GDM1 (cell line): ENCODE measurements at places on chromosomes 13 and 19.

GRCh38 chr13:103625194-103625593 lies 559.0 kb upstream of the SLC10A2 start:
- DNase-seq = no peak

DNA sequence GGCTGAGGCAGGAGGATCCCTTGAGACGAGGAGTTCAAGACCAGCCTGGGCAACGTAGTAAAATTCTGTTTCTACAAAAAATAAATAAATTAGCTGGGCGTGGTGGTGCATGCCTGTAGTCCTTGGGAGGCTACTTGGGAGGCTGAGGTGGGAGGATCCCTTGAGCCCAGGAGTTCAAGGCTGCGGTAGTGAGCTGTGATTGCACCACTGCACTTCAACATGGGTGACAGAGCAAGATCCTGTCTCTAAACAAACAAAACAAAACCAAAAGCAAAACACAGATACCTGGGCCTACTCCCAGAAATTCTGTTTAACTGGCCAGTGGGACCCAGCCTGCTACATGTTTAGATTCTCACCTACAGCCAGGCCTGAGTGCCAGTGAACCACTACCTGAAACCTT lies 74.6 kb upstream of the MEDAG start:
- no peak for DNase-seq

DNA sequence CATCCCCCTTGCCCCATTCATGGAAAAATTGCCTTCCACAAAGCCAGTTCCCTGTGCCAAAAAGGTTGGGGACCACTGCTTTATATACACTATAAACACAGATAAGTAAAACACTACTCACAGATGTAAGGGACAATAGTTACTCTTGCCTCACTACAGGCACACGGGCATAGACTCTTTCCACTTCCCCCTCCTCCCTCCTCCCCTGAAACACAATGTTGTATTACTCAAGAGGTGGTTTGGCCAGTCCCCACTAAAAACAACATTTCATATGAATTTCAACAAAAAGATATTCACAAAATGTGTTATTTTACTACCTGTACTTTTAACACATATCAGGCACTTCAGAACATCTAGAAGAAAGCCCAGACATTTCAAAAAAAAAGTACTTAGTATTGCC lies 45.1 kb downstream of the EPSTI1 start:
- no peak for DNase-seq

GRCh38 chr19:50547385-50548190 lies 20.6 kb downstream of the LRRC4B start:
- no peak for DNase-seq

GRCh38 chr19:46446021-46446420 lies 17.3 kb upstream of the PNMA8C start:
- DNase-seq = no peak

DNA sequence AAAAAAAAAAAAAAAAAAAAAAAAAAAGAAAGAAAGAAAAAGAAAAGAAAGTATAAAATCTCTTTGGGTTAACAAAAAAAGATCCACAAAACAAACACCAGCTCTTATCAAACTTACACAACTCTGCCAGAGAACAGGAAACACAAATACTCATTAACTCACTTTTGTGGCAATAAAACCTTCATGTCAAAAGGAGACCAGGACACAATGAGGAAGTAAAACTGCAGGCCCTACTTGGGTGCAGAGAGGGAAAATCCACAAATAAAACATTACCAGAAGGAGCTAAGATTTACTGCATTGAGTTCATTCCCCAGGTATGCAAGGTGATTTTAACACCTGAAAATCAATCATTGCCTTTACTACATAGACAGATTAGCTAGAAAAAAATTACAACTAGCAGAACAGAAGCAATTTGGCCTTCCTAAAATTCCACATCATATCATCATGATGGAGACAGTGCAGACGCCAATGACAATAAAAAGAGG lies 9.6 kb upstream of the CEACAM5 start:
- DNase-seq = no peak

GRCh38 chr13:29465741-29466293 lies 129.7 kb downstream of the SLC7A1 start:
- DNase-seq = no peak

- DNase-seq = no peak
Measured at GRCh38 chr13:41206467-41206866, 12.1 kb upstream of the KBTBD7 start.

DNA sequence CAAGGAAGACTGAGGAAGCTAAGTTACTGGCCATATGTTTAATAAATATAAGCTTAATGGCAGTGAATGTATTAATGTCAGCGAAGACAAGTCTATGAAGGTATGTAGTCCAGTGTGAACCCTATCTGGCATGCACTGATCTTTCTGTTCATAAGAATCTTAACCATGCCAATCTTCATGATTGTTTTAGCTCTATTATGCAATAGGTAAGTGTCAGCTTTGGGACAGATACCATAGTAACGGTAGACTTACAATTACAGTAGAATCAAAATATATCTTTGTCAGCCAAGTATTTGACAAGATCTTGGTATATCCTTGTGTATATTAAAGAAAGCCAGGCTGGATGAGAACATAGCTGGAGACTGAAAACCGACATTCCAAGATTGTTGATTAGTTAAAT lies 428.5 kb downstream of the SPRY2 start:
- no peak for DNase-seq

GRCh38 chr19:5903056-5903623 lies 450 bp downstream of the NDUFA11 start:
- DNase-seq = no peak

DNA sequence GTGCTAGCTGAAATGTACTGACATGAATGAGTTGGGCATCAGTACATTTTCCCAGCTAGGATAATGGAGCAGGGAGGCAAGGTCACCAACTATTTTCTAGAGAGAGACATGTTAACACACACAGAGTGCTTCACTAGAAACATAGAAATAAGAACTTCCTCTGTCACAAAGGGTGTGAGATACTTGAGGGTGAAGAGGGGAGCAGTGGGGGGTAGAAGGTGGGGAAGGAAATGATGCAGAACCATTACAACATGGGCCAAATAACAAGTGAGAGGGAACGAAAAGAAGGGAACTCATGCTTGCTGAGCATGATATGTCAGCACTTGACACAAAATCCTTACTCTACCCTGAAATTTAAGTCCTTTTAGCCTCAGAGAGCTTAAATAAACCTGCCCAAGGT lies 87.8 kb upstream of the RFC3 start:
- DNase-seq = no peak

- DNase-seq = peak; percentile 84
Measured at GRCh38 chr19:51547397-51548212, 16.1 kb upstream of the SIGLEC6 start.

GRCh38 chr13:18948664-18949488 lies 232.7 kb downstream of the TUBA3C start:
- DNase-seq = no peak

- no peak for DNase-seq
Measured at GRCh38 chr19:32566246-32566830, 14.7 kb upstream of the PDCD5 start.

DNA sequence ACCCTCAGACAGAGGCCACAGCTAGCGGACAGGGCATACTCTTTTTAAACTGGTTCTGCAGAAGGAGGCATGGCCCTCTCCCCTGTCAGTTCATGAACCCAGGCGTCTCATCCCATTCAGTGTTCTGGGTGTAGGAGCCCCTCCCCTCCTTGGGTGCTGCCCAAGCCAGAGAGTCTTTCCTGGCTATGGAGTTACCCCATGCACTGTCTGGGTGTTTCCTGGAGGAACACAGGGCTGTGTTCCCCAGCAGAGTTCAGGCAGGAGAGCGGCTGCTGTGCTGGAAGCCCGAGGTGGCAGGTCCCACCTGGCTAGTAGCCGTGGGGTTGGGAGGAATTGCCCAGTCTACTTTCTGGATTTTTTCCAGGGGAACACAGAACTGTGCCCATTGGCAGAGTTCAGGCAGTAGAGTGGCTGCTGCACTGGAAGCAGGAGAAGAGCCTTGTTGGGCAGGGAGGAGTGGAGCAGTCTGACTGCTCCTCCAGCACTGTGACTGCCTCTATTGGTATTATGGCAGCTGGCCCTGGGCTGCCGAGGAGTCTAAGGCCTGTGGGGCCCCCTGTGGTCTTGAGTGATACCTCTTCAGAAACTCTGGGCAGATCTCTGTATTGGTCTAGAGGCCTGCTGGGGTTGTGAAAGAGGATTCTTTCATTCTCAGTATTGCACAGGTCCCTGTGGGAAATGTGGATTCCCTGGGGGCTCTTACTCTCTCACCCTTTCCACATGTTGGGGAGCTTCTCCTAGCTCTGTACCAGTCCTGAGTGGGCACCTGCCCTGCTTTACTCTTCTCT lies 168.3 kb downstream of the PCDH20 start:
- no peak for DNase-seq

DNA sequence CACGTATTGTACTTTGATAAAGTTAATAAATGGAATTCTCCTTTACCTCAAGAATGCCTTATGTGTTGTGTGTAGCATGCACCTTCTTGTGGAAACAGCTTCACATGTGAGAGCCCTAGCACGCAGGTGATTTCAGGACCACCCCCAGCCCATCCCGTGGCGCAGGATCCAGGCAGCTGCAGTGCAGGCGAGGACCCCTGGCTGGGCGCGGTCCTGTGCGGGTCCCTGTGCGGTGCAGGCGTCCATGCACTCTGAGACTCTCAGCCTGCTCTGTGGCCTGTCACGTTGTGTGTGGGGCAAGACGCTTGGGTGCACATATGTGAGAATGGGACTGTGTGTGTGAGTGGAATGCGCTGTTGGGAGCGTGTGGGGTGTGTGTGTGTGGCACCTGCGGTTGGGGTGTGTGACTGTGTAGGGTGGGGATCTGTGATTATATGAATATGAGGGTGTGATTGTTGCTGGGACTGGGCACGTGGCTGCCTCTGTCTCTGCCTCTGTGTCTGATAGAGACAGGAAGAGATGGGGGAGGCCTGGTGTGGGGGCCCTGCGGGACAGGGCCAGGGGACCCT lies 30.8 kb downstream of the WTIP start:
- DNase-seq = no peak

GRCh38 chr13:109243311-109243951 lies 543.0 kb downstream of the IRS2 start:
- no peak for DNase-seq

DNA sequence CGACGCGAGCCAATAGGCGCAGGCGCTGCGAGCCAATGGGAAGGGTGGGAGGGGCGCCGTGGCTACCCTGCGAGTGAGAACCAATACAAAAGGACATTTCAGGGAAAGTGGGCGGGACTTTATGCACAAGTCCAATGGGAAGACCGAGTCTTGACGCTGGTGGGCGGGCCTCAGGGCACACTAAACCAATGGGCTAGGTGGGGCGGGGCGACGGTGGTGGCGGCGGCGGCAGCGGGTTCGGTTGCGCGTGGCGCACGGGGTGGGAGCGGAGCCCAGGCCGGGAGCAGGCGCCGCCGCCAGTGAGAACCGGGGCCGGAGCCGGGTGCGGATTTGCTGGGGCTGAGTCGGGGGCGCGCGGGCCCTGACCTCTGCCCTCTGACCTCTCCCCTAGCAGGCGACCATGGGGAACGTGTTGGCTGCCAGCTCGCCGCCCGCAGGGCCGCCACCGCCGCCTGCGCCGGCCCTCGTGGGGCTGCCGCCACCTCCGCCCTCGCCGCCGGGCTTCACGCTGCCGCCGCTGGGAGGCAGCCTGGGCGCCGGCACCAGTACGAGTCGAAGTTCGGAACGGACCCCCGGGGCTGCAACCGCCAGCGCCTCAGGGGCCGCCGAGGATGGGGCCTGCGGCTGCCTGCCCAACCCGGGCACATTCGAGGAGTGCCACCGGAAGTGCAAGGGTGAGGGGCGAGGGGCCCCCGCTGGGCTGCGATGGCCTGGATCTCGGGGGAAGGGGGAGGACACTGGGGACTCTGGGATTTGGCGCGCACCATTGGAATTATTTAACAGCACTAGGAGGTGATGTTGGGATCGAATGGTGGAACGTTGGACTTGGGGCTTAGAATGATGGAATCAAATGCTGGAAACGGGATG lies at the start of gene TOMM40:
TSS of gene TOMM40 (plus strand) at position 239 of the 867 bp plus-strand sequence. CDS start at position 401, 162 bp downstream.
- DNase-seq = no peak

- DNase-seq = no peak
Measured at GRCh38 chr13:49620170-49620621, 8.1 kb upstream of the ARL11 start.

DNA sequence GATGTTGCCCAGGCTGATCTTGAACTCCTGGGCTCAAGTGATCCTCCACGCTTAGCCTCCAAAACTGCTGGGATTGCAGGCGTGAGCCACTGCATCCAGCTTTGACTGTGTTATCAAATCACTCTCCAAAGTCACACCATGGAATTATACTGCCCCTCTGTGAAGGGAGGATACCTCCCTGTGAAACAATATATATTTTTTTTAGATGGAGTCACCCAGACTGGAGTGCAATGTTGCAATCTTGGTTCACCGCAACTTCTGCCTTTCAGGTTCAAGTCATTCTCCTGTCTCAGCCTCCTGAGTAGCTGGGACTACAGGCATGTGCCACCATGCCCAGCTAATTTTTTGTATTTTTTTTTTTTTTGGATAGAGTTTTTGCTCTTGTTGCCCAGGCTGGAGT lies 7.7 kb downstream of the TYK2 start:
- DNase-seq = no peak

- DNase-seq = no peak
Measured at GRCh38 chr13:93982179-93982918, 497.1 kb downstream of the DCT start.

DNA sequence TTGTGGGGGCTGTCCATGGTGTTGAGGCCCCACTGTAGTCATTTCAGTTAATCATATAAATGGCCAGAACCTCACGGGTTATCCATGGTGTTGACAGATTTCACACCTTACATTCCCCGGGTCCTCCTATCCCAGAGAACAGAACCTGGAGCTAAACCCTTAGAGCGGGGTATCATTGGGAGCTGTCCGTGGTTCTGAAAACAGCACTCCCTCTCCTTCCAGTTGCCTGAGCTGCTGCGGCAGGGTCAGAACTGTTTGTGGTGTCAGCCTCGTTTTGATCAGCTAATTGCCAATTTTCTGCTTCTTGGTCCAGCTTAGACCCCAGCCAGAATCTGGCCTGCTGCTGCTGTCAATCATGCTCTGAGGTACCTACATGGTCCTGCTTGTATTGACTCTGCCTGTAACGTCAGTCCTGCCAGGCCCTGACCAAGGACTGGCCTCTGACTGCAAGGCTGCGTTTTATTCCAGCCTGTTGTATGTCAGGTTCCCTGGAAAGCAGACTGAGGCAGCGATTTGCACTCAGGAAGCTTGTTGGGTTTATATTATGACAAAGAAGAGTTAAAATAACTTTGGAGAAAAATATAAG lies 55.8 kb upstream of the KCTD15 start:
- peak; percentile 8 for DNase-seq

- peak; percentile 70 for DNase-seq
Measured at GRCh38 chr19:13764101-13764807, at the start of gene MRI1. TSS of gene MRI1 (plus strand) at chr19:13764522. CDS start at chr19:13764589, 67 bp downstream.

GRCh38 chr13:72556945-72557344 lies 170.5 kb downstream of the MZT1 start:
- DNase-seq = no peak

GRCh38 chr13:33745370-33746324 lies 72.3 kb upstream of the RFC3 start:
- no peak for DNase-seq

GRCh38 chr19:15893477-15893876 lies 4.4 kb downstream of the CYP4F2 start:
- DNase-seq = no peak

- no peak for DNase-seq
Measured at GRCh38 chr13:39311619-39312018, 273.4 kb downstream of the NHLRC3 start.

GRCh38 chr13:54347531-54347930 lies 1318.9 kb downstream of the OLFM4 start:
- no peak for DNase-seq

- no peak for DNase-seq
Measured at GRCh38 chr19:52722062-52723003, 12.5 kb downstream of the ZNF611 start.

GRCh38 chr19:16074488-16075365 lies 1.6 kb upstream of the TPM4 start:
- DNase-seq = no peak

GRCh38 chr19:40312533-40312932 lies 27.4 kb upstream of the AKT2 start:
- peak; percentile 5 for DNase-seq
